ENCODE measurements at places on chromosomes 16 and 17.

- H3K4me1 ChIP-seq: peaks cover 24% of the 10 kb centered on the region
- peaks cover 4% of the 10 kb centered on the region for H3K27me3 ChIP-seq
- peak overlapping the region; percentile 98 for H3K27ac ChIP-seq
- H3K36me3 ChIP-seq: peaks cover 7% of the 10 kb centered on the region
- peak overlapping the region; percentile 15 for H3K4me3 ChIP-seq
- peak; percentile 53 for DNase-seq
Observed at GRCh38 chr17:31226373-31226772, 70.7 kb downstream of the OMG start.

- H3K4me1 ChIP-seq: peaks cover 10% of the 10 kb centered on the region
- no peaks in the 10 kb centered on the region for H3K36me3 ChIP-seq
- peaks cover 2% of the 10 kb centered on the region for H3K27me3 ChIP-seq
- no peak for DNase-seq
Observed at GRCh38 chr17:36675786-36676185, 74.4 kb downstream of the MRM1 start.

- H3K27ac ChIP-seq: no peak overlapping the region
- no peak for DNase-seq
- no peak overlapping the region for H3K4me3 ChIP-seq
- H3K4me1 ChIP-seq: no peaks in the 10 kb centered on the region
- peaks cover 1% of the 10 kb centered on the region for H3K27me3 ChIP-seq
- no peaks in the 10 kb centered on the region for H3K36me3 ChIP-seq
Observed at GRCh38 chr17:2990396-2990795, 73.0 kb downstream of the OR1D5 start.

- peaks cover 8% of the 10 kb centered on the region for H3K27me3 ChIP-seq
- DNase-seq: no peak
- no peak overlapping the region for H3K27ac ChIP-seq
- H3K4me1 ChIP-seq: peaks cover 6% of the 10 kb centered on the region
- no peaks in the 10 kb centered on the region for H3K36me3 ChIP-seq
Observed at GRCh38 chr17:82235775-82236141, 6.9 kb downstream of the SLC16A3 start.

DNA sequence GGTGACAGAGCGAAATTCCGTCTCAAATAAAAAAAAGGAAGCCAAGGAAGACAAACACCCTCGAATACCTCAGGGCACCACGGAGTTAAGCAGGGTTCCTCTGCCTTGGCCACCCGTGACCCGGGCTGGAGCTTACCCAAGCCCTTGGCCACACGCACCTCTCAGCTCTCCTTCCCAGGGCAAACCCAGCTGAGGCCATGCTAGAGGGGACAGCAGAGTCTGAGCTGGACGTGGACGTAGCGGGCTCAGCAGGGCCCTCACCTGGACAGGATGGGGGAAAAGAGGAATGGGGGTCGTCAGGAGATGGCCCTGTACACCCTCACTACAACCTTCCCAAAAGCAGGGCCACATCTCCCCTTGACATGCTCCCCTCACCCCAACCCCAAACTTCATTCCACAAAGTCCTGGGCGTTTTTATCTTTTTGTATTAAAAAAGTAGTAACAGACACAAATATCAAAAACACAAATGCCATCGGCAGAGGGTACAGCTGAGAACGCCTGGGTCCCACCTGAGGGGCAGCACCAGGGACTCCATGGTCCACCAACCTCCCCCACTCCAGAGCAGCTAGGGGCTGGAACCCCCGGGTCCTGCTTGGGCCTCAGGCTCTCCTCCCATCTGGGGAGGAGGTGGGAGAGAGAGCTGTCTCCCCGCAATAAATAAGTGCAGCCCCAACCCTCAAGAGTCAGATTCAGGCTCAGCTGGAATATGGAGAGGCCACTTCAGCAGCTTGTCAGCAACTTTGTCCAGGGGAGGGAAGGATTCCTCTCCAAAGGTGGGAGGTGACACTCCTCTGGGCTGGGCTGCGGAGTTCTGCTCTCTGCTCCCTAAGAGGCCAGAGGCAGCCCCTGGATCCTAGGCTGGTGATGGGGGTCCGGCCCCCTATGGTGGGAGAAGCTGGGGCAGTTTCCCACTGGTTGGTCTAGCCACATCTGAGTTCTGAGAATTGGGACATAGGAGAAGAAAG is 11.9 kb downstream of the PER1 start:
- H3K27me3 ChIP-seq: peaks cover 12% of the 10 kb centered on the region
- no peak for DNase-seq
- H3K36me3 ChIP-seq: peaks cover 16% of the 10 kb centered on the region
- no peak overlapping the region for H3K27ac ChIP-seq
- H3K4me3 ChIP-seq: no peak overlapping the region
